ENCODE measurements at places on chromosomes 1 and 21. TPM values are rescaled to one million over a fixed set of nuclear protein-coding genes. Genes with fewer than 3 reads are reported as not detected.

KPRP gene
- total RNA-seq: not detected

B3GALT2 gene
- total RNA-seq: 1.8 TPM

EXOC8 gene
- 18.2 TPM for total RNA-seq

OLIG1 gene
- total RNA-seq: not detected

ELAPOR1 gene
- total RNA-seq: 3.9 TPM

ADGRL4 gene
- total RNA-seq: not detected

All from activated T-helper 17 cell treated with anti-CD3 and anti-CD28 coated beads, Interleukin-2, amount 50 U/mL, for 72 hours (primary cell).